Midbrain (tissue), 1 donor: ENCODE measurements at places on chromosomes 1 and 21.

DNA sequence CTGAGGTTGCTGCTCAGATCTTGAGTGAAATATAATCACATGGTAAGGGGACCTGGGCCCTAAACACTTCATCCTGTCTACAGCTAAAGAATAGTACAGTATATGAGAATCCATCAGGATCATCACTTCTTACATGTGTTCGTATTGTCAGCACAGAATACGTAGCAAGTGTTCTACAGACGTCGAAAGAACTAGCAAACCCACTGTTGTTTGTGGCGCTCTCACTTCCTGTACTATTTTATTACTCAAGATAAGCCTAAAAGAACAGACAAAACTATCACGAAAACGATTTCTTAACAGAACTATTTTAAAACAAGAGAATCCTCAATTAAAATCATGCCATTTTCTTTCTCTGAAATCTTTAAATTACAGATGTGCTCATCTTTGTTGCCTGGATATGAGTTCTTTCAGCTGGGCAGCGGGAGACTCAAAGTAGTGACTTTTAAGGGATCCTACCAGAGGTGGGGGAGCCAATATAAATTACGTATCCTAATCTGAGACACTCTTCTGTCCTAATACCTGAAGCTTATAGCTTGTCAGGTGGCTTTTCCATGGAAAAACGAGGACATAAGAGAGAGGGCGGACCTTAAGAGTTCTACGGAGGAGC lies 724 bp downstream of the ST7L start:
- DNase-seq = peak; percentile 47

DNA sequence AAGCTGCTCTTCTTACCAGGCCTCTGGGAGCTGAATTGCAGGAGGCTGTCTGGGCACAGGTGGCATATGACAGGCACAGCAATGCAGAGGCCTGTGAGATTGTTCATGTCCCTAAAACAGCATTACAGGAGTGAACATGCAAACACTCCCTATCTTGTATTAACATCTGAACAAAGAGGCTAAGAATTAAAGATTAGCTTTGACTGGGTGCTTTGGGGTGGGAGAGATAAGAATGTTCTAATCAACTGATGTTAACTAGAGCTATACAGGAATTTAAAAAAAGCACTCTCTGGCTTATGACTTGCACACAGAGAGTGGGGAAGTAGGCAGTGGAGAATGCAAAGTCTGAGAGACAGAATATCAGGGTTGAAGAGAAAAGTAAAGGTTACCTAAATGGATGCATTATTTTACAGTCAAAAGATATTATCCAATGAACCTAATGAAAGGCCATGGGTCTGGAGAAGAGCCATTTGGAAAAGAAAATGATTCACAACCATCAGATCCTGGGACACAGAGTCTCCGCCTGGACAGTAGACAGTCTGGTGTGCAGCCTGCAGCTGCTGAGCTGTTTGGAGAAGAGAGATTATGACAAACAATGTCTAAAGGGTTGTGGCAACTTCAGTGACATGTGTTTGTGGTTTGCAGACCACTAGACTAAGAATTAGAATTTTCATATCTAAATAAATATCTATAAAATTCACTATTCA lies 20.2 kb downstream of the DPT start:
- no peak for DNase-seq

- DNase-seq = no peak
These were observed 8.1 kb downstream of the SLX9 start for GRCh38 chr21:44947930-44948331.

GRCh38 chr1:51728611-51729155 lies 111.8 kb downstream of the OSBPL9 start:
- DNase-seq = no peak

GRCh38 chr1:212218911-212219310 lies 66.3 kb upstream of the PPP2R5A start:
- DNase-seq = no peak

- DNase-seq = no peak
These were observed 7.2 kb upstream of the VSIG8 start for GRCh38 chr1:159869607-159870006.

DNA sequence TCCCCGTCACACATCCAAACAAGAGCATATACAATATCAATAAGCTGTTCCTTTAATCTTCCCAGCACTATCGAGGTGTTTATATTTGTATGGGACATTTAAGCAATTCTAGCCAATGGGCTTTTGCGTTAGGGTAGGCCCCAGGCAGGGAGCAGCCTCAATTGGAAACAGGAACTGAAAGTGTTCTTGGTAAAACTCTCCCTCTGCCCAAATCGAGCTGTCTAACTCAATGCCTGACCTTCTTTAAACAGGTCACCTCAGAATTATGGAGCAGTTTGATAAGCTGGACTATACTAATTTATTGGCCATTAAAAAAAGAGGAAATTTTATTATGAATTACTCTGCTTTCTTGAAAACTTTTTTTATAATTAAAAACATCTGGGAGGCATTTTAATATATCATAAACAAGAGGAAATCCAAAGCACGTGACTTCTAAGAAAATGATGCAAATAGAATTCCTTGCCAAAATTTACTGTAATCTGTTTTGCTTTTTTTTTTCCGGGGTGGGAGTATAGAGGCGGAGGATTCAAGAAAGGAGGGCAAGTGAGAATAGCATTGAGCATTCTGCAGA lies 498.1 kb downstream of the LMO4 start:
- DNase-seq = peak; percentile 19

GRCh38 chr1:6785728-6786505 lies 663 bp downstream of the CAMTA1 start:
- peak; percentile 28 for DNase-seq

DNA sequence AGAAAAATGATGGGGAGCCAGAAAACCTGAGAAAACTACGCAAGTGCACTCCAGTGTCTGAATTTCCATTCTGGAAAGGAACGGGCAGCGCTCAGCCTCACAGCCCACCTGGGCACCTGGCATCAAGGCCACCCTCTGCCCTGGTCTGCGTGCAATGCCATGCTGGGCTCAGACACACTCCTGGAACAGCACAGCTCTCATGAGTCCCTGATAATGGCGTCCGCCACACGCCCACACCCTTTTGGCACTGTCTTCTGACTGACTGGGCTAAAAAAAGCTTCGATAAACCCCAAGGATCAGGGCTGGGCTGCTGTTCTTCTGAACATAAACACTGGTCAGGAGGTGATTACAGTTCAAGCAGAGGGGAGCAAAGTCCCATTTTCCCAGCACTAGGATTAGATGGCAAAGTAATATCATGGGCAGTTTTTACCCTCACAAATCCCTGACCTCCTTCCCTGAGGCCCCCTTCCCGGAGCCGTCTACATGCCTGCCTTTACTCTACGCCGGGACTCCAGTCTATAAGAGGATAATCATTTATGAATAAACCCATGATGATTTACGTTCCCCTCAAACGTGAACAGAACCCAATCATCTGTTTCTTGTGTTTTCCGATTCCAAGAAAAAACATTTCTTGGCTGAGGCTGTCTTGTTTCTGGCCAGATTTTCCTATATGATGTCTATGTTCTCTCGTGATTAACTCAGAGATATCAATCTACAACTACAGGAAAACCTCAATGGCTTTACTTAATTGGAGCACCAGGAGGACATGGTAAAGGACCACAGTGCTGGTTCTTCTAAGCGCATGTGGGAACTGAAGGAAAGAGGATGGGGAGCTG lies 22.6 kb downstream of the RCAN1 start:
- DNase-seq = no peak

DNA sequence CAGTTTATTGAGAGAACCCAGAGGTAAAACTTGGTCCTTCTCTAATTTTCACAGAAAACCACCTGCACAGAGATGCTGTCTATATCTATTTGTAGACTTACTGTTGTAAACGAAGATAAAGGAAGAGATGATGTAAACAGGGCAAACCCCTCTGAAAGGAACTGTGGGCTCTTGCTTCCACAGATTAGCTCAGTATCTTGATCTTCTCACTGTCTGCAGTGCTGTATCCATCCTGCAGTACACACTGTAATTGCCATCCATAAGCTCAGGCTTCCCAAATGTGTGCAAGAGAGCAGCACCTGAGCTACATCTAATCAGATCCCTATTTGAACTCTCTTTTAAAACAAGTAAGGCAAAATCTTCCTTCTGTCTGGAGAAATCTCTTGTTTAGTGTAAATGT lies 16.6 kb upstream of the RWDD3 start:
- DNase-seq = no peak

DNA sequence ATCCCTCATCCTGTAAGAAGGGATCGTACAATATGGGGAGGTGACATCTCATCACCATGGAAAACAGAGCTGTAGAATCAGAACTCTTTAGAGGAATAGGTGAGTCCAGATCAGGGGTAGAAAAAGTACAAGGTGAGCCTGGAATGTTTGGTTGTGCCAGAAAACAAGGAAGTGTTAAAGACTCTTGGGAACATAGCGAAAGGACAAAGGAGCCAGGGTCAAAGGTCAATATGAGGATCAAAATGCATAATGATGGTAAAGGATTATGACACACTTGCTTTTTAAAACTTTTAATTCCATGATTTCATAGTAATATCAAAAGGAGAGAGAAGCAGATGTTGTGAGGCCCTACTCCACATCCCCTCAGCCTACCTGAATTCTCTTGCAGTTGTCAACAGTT lies 19.2 kb upstream of the TRIM33 start:
- no peak for DNase-seq

- DNase-seq = no peak
These were observed 56.2 kb upstream of the COL18A1 start for GRCh38 chr21:45348591-45349327.

- no peak for DNase-seq
These were observed 25.9 kb downstream of the CYP2J2 start for GRCh38 chr1:59900640-59901039.

GRCh38 chr1:163528710-163529348 lies 207.1 kb downstream of the NUF2 start:
- peak; percentile 0 for DNase-seq

DNA sequence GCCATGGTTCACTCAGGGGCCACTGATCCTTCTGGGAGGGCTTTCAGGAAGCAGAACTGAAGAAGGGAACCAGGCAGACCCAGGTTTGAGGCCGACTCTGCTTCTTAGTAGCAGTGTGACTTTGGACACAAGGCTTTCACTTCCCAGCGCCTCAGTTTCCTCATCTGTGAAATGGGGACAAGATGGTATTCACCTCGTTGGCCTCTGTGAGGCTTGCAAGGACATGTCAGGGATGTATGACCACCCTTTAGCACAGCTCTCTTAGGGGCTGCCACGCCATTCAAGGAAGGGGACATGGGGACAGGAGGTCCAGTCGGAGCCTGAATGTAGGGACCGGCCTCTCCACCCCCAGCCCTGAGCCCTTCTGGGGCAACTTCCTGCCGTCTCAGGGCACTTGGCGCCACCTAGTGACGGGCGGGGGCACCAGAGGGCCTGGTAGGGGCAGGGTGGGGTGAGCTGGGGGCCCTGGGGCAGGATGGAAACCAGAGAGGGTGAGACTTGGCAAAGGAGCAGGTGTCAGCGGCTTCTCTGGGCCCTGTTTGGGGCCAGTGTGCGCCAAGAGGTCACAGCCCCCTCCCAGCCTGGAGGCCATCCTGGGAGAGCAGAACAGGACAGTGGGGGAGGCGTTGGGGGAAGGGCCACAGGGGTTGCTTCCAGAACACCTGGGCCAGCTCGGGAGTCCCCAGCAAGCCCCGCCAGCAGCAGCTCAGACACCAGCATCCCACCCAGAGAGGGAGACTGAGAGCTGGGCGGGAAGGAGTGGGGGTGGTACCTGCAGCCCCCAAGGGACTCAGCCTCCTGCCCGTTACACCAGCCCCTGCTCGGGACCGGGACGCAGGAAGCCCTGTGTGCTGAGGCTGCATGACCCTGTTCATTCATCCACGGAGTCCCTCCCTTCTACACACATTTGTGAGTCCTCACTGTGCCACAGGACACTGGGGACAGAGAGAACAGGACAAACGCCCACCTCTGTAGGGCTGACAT lies 102.5 kb upstream of the TARDBP start:
- DNase-seq = no peak
